T-helper 1 cell (primary cell): ENCODE measurements at places on chromosomes 5 and 9.

- DNase-seq: no peak
Measured at GRCh38 chr5:39284552-39284951, 65.2 kb upstream of the FYB1 start.

GRCh38 chr9:114015607-114016006 is 62.5 kb downstream of the AMBP start:
- DNase-seq: no peak

- no peak for DNase-seq
Measured at GRCh38 chr9:76798527-76798926, 34.3 kb downstream of the PCA3 start.

DNA sequence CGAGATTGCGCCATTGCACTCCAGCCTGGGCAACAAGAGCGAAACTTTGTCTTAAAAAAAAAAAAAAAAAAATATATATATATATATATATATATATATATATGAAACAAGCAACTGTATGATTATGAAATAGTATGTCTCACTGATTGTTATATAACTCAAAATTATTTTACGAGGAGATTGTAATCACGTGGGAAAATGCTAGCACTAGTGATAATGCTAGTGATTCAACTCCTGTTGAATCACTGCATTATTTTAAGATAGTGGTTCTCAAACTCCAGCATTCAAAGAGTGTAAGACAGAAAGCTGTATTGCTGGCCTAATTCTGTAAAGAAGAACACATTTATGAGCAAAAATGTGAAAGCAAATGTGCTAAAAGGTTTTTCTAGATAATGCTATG is 12.4 kb upstream of the PTPN3 start:
- DNase-seq: no peak

- no peak for DNase-seq
Measured at GRCh38 chr9:131400627-131401026, 6.7 kb downstream of the PRRC2B start.

- DNase-seq: no peak
Measured at GRCh38 chr9:136544548-136544963, 1.3 kb downstream of the NOTCH1 start.

DNA sequence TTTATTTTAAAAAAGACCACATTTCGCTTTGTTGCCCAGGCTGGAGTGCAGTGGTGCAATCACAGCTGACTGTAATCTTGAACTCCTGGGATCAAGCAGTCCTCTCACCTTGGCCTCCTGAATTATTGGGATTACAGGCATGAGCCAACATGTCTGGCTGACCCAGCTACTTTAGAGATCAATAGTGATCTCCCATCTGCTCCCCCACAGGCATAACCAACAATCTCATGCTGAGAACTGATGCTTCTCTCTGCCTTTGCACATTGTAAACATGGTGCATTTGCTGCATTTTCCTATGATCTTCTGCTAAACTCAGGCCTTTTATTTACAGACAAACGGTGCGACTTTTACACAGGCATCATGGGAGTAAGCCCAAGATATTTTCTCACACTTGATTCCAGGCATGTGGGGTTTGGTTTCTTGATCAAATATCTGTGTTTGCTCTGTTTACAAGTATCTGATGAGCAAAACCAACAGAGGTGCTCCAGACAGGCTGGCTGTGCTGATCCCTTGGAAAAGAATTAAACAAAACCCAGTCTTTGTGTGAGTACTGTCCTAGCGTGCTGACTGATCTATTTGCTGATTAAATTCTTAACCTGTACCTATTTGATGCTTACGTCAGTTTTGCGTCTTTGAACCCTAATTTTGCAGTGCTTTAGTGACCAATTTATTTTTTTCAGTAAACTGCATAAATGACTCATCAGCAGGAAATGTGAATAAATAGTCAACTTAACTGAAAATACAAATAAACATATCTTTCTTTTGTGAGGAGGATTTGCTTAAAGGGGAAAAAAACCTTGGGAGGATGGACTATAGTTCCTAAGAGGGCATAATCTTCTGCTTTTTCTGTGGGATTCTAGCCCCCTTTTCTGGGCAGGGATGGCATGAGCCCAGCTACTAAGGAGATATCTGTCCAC is 191.7 kb upstream of the NR3C1 start:
- DNase-seq: no peak

DNA sequence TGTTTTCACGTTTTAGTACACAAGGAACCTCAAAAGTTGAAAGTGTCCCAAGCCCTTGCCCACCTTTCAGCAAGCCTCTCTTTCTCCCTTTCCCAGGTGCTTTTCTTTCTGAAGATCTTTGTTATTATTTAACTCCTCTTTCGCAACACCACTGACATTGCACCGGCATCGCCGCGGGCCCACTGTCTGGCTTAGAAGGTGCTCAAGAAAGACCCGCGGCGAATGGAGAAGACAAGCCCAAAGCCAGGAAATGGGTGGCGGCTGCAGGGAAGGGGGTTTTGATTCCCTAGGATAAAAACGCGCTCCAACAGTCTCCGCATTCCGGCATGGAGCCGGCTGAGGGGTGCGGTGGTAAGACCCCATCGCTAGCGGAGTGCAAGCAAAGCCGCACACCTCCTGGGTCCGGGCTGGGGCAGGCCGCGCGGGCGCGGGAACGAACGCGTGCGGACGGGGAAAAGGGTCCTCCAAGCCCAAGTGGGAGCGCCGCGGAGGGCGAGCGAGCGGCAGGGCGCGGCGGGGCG is 404 bp upstream of the AFAP1L1 start:
- DNase-seq: no peak

DNA sequence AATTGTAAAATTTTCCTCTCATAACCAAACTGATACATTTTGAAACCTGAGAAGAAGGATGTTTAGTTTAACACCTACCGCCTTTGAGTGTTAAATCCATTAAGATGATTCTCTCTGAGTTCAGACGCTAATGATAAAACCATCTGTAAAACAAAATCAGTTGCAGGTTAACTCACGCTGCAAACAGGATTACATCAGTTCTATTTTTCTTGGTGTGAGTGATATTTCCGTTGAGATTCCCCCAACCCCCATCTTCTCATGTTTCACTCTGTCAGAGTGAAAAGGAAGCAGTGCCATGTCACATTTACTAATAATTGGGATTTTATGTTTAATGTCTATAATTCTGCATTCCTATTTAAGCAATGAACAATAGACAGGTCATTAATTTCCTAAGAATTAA is 146.5 kb downstream of the FANCC start:
- no peak for DNase-seq

GRCh38 chr5:131644822-131645221 is 9.8 kb upstream of the RAPGEF6 start:
- DNase-seq: no peak

DNA sequence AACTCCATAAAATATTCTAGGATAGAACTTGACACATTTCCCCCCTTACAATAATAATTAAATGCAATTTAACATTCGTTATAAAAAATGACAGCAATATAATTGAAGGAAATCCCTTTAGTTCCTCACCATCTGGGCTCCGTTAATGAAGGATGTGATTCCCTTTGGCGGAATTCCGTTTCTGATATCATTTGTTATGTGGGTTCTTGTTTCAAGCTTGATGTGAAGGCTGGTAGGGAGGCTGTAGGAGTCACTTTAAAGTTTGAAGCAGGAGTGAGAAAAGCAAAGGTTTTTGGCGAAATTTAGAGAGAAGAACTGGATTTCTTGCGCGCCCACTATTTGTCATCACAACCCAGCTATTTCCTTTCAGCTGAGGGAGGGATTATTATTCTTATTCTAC is 4.0 kb downstream of the RGS7BP start:
- DNase-seq: no peak

DNA sequence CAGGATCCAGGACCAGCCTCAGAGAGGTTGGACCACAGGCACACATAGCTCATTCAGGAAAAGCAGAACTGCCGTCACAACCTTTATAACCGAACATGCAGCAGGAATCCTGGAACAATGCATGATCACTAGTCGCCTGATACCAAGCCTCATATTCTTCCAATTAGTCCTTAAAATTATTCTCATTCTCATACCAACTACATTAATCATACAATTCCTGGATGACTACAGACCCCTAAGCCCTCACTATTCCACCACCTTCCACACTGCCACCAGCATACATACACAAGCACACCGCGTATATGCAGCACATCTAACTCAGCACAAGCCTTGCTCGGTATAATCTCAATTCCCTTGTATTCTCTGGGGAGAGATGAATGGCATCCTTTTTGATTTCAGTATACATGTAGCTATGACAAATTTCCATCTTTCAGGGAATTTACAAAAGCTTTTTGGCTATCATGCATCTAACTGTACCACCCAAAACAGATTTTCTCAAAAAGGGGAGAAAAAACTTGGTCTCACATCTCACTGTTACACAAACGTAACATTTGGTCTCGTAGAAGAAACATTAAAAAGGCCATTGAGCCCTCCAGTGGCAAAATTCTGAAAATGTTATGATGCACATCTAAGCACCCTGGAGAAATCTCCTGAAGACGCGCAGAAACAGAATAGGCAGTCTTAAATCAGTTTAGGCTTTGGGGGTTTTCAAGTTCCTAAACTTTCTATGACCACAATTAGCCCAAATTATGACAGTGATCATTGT is 46.2 kb downstream of the MCTP1 start:
- no peak for DNase-seq

- no peak for DNase-seq
Measured at GRCh38 chr5:22649074-22649473, 204.1 kb downstream of the CDH12 start.

DNA sequence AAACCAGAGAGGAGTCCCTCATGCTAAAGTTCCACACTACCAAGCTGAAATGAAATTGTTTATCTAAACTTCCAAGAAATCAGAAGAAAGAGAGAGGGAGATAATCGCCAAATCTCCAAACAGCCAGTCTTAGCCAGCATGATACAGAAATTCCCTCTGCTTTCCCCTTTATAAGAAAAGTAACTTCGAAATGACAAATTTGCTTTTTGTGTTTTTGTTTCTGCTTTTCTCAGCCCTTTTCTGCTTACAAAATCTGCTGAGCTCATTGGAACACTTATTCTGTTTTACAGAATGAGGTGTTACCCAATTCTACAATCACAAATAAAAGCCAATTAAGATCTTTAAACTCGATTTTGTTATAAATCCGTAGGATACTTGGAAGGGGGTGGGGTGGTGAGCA is 72.9 kb downstream of the SFXN1 start:
- DNase-seq: no peak

- no peak for DNase-seq
Measured at GRCh38 chr5:65923339-65923738, 3.0 kb upstream of the ERBIN start.

DNA sequence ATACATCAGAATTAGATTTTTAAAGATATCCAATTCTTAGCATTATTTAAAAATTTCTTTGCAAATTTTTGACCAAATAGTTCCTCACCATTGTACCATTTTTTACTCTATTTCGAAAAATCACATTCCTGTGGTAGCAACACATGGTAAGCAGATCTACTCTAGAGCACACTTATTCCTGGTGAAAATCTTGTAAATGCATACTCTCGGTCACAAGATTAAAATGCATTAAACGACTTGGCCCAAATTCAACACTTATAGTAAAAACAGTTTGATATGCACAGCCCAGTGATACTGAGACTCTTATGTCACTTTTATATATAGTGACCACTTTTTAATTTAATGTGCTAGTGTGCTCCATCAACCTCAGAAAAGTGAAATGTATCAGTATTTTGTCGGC is 208.8 kb upstream of the TARS1 start:
- no peak for DNase-seq

GRCh38 chr9:124699575-124699974 is 71.5 kb downstream of the NR6A1 start:
- DNase-seq: no peak

- no peak for DNase-seq
Measured at GRCh38 chr5:10333154-10334006, 20.1 kb upstream of the MARCHF6 start.

- no peak for DNase-seq
Measured at GRCh38 chr5:103525361-103525760, 37.2 kb downstream of the NUDT12 start.

- no peak for DNase-seq
Measured at GRCh38 chr5:81068635-81069034, 108.5 kb downstream of the RASGRF2 start.

DNA sequence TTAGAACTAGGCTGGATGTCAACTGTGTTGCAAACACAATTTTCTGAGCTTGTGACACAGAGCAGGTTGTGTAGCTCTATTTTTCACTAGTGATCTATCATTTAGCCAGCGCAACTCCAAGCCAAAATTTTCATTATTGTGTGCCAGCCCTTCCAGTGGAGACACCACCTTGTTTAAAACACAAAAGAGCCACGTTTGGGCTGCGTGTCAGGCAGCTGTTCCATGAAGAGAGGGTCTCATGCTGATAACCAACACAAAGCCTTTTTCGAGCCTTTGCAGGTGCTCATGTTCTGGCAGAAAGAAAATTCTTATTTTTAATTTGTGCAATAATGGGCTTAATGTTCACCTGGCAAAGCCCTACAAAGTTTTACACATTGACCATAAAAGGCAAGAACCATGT is 237.6 kb upstream of the RGMB start:
- DNase-seq: no peak
